ENCODE measurements at places on chromosomes 5 and 9. TPM values are rescaled to one million over a fixed set of nuclear protein-coding genes. Genes with fewer than 3 reads are reported as not detected.

Gene WWC1
- polyA plus RNA-seq: not detected

Gene IRX2
- polyA plus RNA-seq: 0.11 TPM

Gene ADGRV1
- 0.94 TPM for polyA plus RNA-seq

Gene OR1Q1
- polyA plus RNA-seq: not detected

Gene GFI1B
- 0.90 TPM for polyA plus RNA-seq

Gene PLCXD3
- 0.09 TPM for polyA plus RNA-seq

Gene PCDHB8
- polyA plus RNA-seq: not detected

Gene CD72
- 4.8 TPM for polyA plus RNA-seq

Gene PCDHGA7
- 2.0 TPM for polyA plus RNA-seq

Gene GLIPR2
- polyA plus RNA-seq: not detected

Gene PLAC8L1
- 2.0 TPM for polyA plus RNA-seq

Gene GGTA1
- polyA plus RNA-seq: 21.5 TPM

Gene SURF6
- 17.4 TPM for polyA plus RNA-seq

Gene ZFP2
- 3.7 TPM for polyA plus RNA-seq

Gene AJM1
- polyA plus RNA-seq: 1.3 TPM

Gene ADAMTS19
- polyA plus RNA-seq: 10.5 TPM

Gene SLC25A2
- polyA plus RNA-seq: not detected

Gene TAF11L5
- not detected for polyA plus RNA-seq

Gene PAEP
- polyA plus RNA-seq: not detected

Gene FOXD4L4
- polyA plus RNA-seq: 0.10 TPM

Gene STKLD1
- polyA plus RNA-seq: 2.8 TPM

Gene ARHGEF37
- polyA plus RNA-seq: 5.9 TPM

Gene SCGB3A2
- not detected for polyA plus RNA-seq

Gene KIF4B
- polyA plus RNA-seq: 0.11 TPM

Gene IL9
- polyA plus RNA-seq: not detected

Gene PLEKHG4B
- polyA plus RNA-seq: 0.85 TPM

Gene CDKN2A
- 0.24 TPM for polyA plus RNA-seq

Gene C6
- polyA plus RNA-seq: not detected

Gene PLAA
- 29.8 TPM for polyA plus RNA-seq

Gene GRIA1
- polyA plus RNA-seq: 1.1 TPM

Gene MSX2
- 0.62 TPM for polyA plus RNA-seq

Gene EXOSC2
- 25.5 TPM for polyA plus RNA-seq

Gene IL3
- not detected for polyA plus RNA-seq

Gene NEURL1B
- polyA plus RNA-seq: 24.0 TPM

Gene NR2F1-AS1
- polyA plus RNA-seq: 6.4 TPM

Gene ABO
- 3.8 TPM for polyA plus RNA-seq

Gene CCDC192
- polyA plus RNA-seq: 0.94 TPM

Gene SYK
- 5.9 TPM for polyA plus RNA-seq

Gene TMOD1
- 151 TPM for polyA plus RNA-seq

Data from muscle of arm (tissue), 14 donors.